ENCODE measurements at places on chromosomes 7 and 10.

GRCh38 chr10:76086761-76087639 is 655.6 kb downstream of the LRMDA start:
- no peak for DNase-seq

DNA sequence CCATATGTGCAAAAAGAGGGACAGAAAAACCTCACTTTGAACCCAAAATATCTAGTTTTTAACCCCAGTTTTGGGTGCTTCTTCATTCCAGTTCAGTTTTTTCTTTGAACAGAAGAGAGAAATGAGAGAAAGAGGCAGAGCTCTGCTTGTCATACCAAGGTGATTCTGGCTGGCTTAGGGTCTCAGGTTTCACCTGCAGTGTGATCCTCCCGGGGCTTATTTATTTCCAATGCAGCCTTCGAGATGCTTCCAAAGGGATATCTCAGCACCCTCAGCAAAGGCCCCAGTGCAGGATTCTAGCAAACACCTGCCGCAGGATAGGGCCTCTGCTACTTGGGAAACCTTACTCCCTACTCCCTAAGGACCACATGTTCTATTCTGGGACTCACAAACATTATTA is 131.3 kb downstream of the WDR11 start:
- no peak for DNase-seq

- no peak for DNase-seq
Measured at GRCh38 chr7:122628651-122629411, 70.1 kb downstream of the RNF133 start.

DNA sequence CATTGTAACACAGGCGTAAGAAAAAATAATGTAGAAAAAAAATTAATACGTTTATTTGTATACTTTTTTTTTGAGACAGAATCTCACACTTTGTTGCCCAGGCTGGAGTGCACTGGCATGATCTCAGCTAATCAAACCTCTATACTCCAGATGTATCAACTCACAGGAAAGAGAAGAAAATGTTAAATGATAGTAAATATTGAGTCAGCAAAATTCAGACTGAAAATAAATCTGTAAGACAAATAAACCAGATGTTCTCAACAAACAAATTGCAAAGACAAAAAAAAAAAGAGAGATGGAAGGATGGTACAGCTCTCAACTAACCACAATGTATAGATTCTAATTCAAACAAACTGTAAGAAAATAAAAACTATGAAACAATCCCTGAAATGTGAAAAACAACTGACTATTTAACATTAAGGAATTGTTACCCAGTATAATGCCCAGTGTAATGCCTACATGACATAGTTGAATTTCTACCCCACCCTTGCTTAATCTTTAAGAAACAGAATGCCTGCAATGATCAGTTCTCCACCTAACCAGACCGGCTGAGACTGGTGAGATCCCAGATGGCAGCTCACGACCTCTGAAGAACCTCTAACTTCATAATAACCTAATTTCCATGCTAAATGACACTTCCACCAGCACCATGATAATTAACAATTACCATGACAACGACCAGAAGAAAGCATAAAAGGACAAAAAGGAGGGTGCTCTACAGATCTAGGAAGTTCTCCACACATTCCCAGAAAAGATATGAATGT is 272.0 kb upstream of the GNAI1 start:
- no peak for DNase-seq

DNA sequence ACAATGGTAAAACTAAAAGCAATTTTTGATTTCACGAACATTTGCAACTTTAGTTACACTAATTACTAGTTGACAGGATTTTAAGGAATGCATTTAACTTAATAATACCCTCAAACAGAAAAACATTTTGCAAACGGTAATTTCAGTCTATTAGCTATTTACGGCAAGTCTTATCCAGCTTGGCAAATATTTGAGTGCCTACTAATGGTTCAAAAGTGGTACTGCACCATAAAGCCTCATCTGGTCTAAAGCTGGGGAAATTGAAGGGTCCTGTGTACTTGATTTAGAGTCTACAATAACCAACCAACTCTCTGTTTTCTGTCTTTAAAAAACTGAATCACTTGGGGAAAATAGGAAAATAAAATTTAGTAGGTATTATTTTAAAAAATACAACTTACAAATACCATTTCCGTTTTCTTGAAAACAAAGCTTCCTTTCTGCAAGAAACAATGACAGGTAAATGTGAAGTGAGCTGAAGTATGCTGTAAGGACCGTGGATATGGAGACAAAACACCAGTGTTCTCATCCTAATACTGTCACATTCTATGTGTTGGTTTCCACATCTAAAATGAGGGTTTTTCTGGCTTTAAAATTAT is 142.3 kb downstream of the VPS50 start:
- DNase-seq: no peak

- no peak for DNase-seq
Measured at GRCh38 chr10:126734015-126734414, 63.5 kb upstream of the C10orf90 start.

DNA sequence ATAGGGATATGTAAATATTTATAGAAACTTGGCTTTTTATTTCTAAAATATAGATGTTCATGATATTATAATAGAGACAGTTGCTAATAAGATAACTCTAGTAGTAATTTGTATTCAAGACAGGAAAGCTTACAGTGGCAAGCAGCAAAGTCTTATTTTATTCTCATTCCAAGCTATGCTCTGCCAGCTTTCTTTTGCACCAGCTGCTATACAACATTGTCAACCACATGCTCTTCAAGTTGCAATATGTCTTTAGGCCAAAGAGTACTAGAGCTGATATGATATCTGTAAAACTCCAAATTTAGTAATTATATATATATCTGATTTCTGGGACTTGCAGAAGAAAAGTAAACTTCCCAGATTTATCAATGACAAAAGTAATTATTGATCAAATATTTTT is 350.1 kb downstream of the HGF start:
- no peak for DNase-seq

DNA sequence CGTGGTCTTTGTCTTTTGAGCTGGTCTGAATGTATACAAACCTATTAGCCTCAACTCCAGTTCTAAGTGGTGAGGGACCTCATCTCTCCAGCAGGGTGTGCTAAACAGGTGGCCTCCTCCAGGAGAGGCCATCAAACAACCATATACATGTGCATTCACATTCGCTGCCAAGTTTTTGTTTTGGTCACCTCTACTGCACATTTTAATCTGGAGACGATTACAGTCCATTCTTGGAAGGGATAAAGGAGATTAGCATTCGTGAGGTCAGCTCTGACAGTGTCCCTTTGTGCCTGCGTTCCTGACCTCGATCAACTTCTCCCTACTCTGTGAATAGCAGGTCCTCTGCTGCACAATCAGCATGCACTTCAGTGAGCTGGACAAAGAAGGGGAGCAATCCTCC is 60.8 kb downstream of the RHOBTB1 start:
- DNase-seq: no peak

GRCh38 chr10:110806335-110806734 is 65.4 kb upstream of the PDCD4 start:
- DNase-seq: no peak

GRCh38 chr7:101614939-101615302 is 14.2 kb downstream of the MYL10 start:
- no peak for DNase-seq

GRCh38 chr7:100888988-100889750 is at the start of gene UFSP1:
UFSP1 (minus strand) TSS chr7:100889715; CDS start chr7:100889271, 444 bp downstream.
- DNase-seq: no peak

DNA sequence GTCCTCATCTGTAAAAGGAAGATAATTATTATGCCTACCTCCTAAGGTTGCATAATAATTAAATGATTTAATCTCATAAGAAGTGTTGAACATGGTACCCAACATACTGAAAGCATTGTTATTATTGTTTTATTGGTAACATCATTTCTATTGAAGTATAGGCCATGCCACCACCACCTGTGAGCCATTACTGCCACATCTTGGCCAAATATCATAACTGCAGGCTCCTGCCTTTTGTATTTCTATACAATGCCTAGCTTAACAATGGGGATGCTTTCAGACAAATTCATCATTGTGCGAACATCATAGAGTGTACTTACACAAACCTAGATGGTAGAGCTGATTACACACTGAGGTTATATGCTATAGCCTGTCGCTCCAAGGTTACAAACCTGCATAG is 61.1 kb upstream of the NPSR1 start:
- DNase-seq: no peak

DNA sequence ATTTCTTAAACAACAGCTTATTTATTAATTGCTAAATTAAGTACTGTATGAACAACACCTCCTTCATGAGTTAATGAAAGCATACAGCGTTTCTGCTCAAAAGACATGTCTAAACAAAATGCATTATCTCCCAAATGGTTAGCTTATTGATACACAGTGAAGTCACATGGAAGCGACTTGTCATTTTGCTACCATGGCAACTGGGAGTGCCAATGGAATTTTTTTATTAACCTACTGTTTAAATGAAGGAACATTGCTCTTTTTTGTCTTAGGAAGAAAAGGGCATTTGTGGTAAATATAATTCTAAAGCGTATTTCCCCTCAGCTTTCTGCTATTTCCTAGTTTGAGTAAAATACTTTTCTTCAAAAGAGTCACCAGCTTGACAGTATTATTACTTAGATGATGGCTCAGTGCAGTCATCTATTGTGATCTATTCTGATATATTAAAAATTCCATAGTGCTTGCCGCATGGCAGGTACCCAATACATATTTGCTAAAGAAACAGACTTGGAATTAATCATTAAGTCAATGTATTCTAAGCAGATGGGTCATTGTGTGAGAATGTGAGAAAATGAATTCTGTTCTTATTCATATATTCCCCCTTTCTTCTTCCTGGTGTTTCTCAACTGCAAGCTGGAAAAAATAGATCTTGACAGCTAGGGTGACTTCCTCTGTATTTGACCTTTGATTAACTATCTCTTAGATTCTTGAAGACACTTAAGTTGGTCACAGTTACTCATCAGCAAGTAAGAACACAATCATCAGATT is 818.3 kb downstream of the MAGI2 start:
- DNase-seq: no peak

DNA sequence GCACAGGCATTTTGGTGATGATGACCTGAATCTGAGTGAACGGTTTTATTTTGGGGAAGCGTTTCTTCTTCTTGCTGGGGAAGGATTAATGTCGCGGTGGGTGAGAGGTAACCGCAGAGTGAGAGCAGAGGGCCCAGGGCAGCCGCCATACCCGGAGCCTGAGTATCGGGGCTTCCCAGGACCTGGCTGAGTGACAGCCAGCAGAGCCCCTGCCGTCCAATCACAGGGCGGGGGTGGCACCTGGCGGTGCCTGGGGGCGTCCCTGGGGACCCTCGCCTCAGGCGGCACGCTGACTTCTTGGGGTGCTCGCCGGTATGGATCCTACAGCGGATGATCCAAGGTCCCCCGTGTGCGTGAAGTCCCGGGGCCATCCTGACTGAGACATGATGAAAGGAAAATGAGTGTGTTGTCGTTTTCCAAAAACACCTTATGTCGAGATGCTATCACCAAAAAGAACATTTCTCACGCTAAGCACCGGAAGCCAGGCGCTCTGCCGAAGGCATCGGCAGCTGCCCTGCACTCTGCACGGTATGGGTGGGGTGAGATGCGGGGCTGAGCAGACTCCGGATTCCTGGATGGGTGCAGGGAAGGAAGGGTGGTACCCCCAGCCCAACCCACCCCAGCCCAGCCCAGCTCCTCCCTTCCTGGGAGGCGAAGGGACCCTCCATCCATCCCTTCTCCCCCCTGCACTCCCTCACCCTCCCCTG is 227.9 kb upstream of the SHH start:
- DNase-seq: no peak

DNA sequence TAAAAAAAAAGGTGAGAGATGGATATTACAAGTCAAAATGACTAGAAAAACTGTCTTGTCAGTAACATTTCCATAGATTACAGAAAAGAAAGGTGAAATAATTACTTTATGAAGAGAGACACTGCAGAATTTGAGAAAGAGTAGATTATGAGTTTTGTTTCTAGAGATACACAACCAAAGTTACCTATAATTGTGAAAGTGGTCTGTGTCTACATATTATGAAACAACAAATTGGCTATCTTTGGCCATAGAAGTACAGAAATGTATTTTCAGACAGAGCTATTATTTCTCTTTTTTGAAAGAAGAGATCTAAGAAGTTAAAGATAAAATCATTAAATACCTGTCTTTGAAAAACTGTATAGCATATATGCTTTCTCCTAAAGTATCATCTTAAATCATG is 30.1 kb downstream of the KCND2 start:
- no peak for DNase-seq

- DNase-seq: no peak
Measured at GRCh38 chr10:86647773-86648703, 6.3 kb upstream of the OPN4 start.

DNA sequence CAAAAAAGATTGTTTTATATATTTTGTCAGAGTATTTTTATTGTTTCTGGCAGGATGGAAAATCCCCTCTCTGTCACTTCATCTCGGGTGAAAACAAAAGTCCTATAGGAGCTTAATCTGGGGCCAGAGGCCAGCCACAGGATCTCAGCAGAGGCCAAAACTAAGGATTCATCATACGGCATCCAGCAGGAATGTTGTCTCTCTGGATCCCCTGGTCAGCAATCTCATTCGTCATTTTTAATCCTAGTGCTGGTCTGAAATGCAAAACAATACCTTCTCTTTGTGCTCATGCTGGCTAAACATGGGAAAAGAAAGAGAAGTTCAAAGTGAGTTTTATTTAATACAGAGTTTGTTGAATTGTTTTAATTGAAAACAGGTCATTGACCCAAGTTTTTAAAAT is 482.5 kb upstream of the AUTS2 start:
- no peak for DNase-seq

- DNase-seq: no peak
Measured at GRCh38 chr7:25375805-25376600, 147.7 kb upstream of the NPVF start.

DNA sequence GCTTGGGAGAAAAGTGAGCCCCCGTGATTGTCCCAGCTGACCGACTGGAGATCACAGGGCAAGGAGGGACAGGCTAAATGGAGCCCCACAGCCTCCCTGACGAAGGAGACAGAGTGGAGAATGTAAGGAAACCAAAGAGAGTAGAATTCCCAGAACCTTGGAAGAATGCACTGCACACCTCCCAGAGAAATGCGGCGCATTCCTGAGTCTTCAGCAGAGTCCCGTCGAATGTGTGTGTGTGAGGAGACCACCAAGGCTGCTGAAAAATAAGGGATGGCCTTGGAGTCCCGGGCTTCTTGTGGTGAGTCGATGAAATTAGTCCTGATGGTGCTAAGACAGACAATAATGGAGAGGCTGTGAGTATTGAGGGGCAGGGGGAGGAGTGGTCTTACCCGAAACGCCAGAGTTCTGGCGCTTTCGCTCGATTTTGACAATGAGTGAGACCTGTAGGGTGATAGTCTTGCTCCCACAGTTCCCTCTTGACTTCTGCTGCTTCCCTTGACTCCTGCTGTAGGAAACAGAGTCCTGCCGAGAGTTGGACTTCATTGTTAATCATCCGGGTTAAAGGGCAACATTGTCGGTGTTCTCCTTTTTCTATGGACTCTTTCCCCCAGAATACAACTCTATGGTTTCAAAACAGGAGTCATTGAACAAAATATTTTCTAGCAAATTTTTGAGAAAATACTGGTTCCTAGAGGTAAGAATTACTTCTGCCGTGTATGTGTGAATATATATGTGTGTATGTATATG is 103.2 kb downstream of the CNNM2 start:
- no peak for DNase-seq

DNA sequence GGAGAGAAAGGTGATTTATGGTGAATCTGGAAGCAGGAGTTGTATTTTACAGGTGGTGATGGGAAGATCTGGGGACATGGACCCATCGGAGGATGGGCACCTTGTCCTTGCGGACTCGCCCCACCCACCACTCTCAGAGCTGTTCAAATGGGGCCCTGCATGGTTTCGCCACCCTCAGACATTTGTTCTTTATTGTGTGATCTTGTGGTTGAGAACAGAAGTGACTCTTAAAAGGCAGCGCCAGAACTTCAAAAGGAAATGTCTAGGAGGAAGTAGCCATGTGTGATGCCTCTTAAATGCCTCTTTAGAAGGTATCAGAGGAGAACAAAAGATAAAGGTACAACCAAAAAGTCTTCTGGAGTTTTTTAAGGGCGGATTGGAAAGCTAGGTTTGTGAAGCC is 205.7 kb downstream of the KIAA1217 start:
- no peak for DNase-seq

Data from stimulated activated CD8-positive, alpha-beta memory T cell treated with anti-CD3 and anti-CD28 coated beads, Interleukin-2, amount 100 ng/mL, for 1 hour (primary cell).